ENCODE measurements at places on chromosomes 3 and 15.

GRCh38 chr3:153744889-153745288 is 376.3 kb upstream of the ARHGEF26 start:
- no peak for DNase-seq

DNA sequence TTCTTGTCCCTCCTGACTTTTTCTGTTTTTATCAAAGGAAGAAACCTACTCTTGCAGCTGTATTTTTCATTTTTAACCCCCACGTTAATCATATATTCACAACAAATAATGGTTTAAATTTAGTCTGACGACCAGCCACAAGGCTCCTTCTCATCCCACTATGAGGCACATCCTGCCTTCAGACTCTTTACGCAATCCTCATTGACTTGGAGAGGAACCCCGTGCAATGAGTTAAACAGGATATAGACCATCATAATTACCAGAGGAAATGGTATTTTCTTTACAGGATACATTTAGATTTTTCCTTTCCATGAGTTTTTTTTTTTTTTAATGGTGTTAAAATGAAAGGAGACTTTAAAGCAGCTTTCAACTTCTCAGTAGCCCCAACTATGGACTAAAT is 68.5 kb downstream of the WWTR1 start:
- DNase-seq, result no peak

- DNase-seq, result no peak
Observed at GRCh38 chr3:194212845-194213331, 76.9 kb downstream of the HES1 start.

DNA sequence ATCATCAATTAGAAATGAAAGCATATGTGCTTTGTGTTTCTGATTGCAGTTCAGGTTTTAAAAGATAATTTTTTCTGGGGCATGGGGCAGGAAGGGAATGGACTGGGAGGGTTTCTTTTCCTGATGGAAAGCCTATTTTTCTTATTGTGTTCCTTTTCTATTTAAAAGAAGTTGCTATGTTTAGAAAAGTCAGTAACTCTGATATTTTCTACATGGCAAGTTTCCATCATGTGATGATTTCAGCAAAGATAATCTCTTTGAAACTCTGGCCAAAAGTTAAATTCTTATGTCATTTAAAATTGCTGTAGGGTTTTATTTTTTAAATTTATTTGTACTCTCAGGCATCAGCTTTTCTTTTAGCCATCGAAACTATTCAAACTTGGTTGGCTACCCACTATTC is 601.2 kb downstream of the FOXP1 start:
- no peak for DNase-seq

DNA sequence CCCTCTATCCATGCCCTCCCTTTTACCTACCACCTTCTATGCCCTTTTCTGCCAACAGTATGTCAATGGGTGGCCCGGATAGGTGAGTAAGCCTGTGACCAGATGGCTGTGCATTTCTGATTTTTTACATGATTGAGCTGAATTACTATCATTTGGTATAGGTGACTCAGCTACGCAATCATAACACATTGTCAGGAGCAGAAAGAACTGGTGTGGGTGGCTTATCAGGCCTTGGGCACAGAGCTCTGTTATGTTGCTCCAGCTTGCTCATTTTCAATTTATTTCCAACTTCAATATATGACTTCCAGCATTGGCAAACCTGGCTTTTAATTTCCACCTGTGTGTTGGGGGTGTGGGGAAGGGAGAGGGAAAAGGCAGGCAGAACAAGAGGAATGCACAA is 86.6 kb upstream of the AGBL1 start:
- DNase-seq, result no peak

GRCh38 chr3:134084242-134084950 is 54.7 kb upstream of the SLCO2A1 start:
- no peak for DNase-seq

GRCh38 chr15:48433226-48433886 is 102.1 kb downstream of the DUT start:
- no peak for DNase-seq

- DNase-seq, result no peak
Observed at GRCh38 chr15:57696146-57696545, 10.4 kb upstream of the POLR2M start.

DNA sequence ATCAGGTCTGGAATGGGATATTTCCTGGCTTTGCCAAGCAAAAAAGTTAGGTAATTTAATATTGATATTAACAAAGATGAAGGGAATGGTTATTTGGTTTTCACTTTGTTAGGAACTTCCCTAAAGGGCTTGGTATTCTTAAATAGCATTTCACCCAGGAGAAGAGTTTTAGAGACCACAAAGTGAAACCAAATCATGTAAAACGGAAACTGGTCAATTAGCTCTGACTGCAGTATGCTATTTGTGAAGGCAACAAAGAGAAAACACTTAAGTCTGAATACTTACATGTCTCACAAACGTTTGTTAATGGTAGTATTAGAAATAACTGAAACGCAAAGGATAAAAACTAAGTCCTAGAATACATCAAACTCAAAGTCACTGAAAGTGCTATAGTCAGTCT is 32.4 kb upstream of the SETMAR start:
- DNase-seq, result no peak
